ENCODE measurements at places on chromosomes 1 and 21.
A peak's percentile ranks its signal among the peaks of the same experiment; 100 is the strongest.

DNA sequence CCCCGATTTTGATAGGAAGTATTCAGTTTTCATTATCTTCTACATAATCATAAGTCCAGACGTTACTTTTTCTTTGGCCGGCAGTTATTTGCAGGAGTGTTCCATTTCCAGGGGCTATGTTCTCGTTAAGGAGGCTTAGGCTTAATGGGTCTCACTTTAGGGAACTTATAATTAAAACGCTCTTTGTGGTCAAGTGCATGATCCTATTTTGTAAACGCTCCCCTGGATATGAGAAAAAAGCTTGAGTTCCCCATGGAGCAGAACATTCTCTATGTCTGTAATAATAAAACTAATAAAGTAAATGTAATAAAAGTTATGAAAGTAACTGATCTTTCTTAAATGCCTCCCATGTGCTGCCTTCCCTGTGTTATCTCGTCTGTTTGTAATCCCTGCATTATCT lies 48.7 kb upstream of the GPR153 start:
- DNase-seq, result no peak

DNA sequence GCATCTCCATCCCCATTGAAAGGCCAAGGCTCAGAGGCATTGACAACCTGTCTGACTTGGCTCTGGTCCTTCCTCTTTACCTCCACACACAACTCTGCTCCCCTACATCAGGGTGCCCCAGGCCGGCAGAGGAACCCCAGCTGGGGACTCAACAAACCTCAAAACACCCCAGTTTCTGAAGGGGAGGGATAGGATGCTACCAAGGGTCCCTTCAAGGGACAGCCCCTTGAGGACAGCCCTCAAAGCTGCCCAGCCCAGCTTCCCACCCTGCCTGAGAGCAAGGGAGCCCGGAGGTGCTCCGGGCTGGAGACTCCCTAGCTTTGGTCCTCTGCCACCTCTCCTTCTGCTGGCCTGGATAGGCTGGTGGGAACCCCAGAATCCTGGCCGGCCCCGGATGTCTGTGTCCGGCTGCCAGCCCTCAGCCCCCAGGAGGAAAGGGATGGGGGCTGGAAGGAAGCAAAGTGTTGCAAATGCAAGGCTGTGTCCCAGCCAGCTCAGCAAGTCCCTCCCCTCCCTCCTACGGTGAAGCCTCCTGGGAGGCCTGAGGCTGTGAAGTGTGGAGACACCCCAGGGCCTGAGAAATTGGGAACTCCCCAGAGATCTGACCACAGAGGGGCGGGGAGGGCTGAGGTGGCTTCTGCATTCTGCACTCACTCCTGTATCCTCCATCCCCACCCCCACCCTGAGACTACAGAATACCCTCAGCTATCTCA lies 1.1 kb upstream of the MARCKSL1 start:
- no peak for DNase-seq

- no peak for DNase-seq
Observed at GRCh38 chr1:66490816-66491215, 43.1 kb upstream of the SGIP1 start.

DNA sequence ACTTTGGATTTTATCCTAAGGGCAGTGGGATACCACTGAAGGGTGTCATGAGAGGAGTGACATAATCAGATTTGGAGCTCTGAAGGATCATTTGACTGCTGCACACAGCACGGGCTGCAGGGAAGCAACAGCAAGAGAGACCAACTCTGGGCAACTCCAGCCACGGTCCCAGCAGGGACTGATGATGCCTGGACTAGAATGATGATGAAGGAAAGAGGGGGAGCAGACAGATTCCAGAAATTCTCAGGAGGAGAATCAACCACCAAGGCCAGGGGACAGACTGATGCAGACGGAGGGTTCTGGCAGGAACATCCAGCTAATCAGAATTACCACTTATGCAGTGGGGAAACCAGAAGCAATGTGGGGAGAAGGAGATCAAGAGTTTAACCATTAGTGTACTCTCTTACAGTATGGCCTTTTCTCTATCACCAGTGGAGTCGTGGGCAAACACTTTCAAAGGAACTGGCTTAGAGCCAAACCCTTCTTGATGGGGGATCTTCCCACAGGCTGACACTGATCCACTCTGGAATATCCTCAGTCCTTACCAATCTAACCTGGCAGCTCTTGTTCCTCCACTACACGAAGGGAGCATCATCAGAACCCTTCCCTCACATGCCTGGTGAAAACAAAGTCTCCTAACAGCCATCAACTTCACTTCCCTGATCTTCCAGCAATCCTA lies 3.3 kb downstream of the URB1 start:
- no peak for DNase-seq

DNA sequence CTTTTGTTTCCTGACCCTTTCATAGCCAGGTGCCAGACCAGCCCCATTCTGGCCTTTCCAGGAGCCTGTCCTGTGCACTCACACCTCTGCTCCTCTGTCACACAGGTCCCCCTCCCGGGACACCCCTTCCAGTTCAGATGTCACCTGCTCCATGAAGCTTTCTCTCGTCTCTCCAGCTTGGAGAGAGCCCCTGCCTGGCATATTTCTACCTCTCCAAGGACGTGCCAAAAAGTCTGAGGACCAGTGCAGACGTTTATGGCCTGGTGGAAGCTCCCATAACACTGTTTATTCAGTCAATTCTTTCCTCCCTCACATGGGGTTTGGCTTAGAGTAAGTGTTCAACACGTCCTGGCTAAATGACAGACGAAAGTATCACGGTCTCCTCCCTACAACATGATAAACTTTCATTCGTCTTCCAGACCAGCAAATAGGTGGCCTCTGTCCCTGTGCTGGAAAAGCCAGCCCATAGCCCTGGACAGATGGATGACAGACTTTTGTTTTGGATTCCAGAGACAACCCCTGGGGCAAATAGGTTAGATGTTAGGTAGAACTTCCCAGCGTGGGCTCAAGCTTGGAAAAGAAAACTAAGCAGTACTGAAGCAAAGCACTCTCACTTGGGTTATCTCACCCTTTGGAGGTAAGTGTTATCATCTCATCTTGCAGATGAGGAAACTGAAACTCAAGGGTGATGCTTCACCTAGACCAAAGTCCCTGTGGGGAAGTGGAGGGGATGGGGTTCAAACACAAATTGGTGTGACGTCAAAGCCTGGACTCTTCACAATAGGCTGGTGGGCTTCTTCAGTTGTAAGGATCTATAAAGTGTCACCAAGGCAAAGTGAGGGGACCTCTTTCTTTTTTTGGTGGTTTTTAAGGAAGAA lies 52.9 kb upstream of the ECE1 start:
- no peak for DNase-seq

DNA sequence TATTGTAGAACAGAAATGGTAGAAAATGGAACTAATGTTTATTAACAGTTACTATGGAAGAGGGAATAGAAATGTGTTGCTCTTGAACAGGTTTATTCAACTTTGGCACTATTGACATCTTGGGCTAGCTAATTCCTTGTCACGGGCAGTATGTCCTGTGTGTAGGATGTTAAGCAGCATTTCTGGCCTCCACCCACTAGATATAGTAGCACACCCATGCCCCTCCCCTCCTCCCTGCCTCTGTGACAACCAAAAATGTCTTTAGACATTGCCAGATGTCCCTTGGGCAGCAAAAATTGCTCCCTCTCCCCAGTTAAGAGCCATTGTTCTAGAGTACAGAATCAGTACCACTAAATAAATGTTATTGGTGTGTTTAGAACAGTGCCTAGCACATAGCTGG lies 91.4 kb upstream of the TPTE start:
- no peak for DNase-seq

GRCh38 chr1:197868751-197869489 lies 33.5 kb upstream of the C1orf53 start:
- DNase-seq, result peak; percentile 23

- DNase-seq, result no peak
Observed at GRCh38 chr1:236128646-236129178, 13.6 kb upstream of the GPR137B start.

DNA sequence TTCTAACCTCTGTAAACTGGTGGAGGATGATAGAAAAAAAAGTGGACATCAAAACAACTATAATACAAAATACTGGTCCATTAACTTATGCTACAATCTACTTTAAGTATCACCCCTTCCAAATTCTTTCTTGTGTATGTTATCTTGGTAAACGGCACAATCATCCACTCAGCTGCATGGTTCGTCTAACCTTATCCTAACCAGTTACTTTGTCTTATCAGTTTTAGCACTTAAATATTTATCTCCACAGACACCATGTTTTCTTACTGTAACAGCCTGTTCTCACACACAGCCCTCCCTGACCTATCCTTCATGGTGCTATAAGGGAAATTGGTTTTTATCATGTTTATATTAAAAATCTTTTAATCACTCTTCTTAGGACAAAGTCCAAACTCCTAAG lies 157.2 kb downstream of the PTGER3 start:
- DNase-seq, result no peak

DNA sequence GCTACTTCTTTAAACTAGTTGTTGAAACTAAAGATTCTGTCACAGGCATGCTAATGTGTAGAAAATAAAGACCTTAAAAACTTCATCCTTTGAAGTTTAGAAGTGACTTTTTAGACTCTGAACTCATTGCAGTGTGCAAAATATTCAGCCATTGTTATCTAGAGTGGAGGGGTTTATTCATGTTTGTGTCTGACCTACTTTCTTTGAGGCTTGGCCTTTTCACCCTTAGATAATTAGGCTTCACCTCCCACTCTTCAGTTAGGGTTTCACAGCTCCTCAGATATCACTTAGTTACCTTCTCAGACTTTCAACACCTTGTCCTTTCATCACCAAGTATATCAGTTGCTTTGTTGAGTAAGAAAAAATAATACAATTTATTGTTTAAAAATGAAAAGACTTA lies 75.9 kb downstream of the IVNS1ABP start:
- no peak for DNase-seq

DNA sequence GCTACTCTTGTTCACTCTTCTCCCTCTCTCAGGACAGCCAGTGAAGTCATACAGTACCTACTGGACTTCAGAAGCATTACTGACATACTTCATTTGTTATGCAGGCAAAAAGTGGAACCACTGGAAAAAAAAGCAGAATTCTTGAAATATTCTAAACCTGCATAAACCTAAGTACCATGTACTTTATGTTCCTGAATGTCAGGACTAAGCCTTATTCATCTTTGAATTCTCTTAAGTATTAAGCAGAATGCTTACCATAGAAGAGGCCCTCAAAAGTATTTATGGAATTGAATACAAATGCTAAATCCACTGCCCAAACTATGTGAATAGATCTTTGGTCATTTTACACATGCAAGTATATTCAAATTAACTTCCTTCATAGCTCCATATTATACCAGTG lies 7.8 kb downstream of the PSMB2 start:
- DNase-seq, result no peak

GRCh38 chr1:171984262-171984661 lies 143.0 kb downstream of the DNM3 start:
- no peak for DNase-seq

DNA sequence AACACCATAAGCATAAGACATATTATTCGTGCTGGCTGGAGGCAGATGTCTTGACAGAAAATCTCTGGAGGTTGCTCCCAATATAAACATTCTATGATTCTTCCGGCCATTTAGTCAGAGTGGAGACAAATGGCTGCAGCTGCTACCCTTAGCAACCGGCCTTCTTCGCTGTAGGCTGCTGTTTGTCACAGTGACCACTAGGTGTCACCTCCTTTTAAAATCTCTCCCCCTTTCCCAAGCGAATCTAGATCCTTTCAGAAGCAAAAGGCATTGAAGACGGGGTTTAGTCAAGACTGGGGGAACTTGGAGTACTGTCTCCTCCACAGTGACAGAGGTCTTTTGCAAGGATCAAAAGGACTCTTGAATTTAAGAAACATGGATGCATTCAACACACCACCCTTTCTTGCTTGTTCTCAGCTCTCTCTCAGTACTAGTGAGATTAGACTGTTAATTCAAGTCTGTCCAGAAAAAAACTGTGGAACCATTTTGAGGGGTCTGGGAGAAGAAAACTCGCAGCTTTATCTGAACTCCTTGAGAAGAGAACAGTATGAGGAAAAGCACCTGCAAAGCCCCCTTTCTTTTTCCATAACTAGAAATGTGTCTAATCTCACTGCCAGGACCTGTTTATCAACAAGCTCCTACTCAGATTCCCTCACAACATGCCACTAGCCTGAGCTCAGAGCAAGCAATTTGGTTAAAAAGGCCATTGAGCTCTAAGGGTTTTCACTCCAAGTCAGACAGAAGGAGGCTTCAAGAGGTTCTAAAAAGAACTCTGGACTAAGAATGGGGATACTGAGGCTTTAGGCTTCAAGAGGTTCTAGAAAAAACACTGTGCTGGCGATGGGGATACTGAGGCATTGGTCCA lies 408.3 kb upstream of the PLXNA2 start:
- peak; percentile 24 for DNase-seq

DNA sequence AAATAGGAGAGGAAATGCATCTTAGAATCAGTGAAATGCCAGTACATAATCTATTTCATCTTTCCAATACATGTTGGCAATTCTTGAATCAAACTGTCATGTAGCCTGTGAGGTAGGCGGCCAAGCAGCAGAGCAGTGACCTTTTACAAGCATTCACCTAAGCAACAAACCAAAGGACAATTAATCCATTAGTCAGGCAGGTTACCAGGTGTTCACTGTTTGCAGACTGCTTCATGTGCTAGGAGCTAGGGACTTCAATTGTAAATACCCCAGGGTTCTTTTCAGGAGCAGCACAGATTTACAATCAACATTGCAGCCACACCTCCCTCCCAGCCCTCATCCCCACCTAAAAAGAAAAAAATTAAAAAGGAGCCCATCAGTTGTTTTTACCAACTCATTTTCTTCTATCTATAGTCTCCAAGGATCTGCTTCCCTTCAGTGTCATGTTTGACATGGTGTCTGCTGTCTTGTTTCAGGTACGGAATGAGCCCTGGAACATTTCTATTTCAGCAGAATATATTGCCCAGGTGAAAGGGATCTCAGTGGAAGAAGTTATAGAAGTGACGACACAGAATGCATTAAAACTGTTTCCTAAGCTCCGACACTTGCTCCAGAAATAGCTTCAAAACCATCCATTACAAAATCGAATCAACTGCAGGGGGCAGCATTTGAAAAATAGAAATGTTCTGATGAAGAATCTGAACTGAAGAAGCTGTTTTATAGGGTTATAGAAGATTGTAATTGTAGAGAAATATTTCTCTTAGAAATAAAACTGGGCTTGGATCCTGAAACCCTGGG lies 23.0 kb downstream of the TATDN3 start:
- DNase-seq, result no peak

- DNase-seq, result no peak
Observed at GRCh38 chr1:3505161-3505560, 50.7 kb downstream of the ARHGEF16 start.

DNA sequence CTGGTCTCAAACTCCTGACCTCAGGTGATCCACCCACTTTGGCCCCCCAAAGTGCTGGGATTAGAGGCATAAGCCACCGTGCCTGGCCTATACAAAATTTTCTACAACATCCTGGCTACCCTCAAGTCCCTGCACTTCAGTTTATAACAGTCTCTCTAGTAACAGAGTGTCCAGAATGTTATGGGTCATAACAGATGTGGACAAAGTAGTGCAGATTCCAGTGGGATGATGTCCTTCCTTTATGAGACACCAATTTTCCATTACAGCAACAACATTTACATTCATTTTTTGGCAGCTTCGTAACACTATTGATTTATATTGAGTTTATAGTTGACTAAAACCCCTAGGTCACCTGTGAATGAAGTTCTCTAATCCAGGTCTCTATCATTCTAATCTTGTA lies 429.4 kb upstream of the PTBP2 start:
- no peak for DNase-seq

- DNase-seq, result no peak
Observed at GRCh38 chr1:53120659-53121058, 21.8 kb downstream of the SLC1A7 start.

GRCh38 chr1:72780212-72780611 lies 497.9 kb upstream of the NEGR1 start:
- no peak for DNase-seq

- DNase-seq, result no peak
Observed at GRCh38 chr1:202210385-202210784, 16.8 kb downstream of the LGR6 start.

GRCh38 chr1:21323091-21323490 lies 32.8 kb upstream of the ECE1 start:
- no peak for DNase-seq

Measured in HS-27A (cell line).